ENCODE measurements at places on chromosomes 11 and 22.

GRCh38 chr22:40768206-40768605 lies 50.9 kb downstream of the SLC25A17 start:
- DNase-seq = no peak

DNA sequence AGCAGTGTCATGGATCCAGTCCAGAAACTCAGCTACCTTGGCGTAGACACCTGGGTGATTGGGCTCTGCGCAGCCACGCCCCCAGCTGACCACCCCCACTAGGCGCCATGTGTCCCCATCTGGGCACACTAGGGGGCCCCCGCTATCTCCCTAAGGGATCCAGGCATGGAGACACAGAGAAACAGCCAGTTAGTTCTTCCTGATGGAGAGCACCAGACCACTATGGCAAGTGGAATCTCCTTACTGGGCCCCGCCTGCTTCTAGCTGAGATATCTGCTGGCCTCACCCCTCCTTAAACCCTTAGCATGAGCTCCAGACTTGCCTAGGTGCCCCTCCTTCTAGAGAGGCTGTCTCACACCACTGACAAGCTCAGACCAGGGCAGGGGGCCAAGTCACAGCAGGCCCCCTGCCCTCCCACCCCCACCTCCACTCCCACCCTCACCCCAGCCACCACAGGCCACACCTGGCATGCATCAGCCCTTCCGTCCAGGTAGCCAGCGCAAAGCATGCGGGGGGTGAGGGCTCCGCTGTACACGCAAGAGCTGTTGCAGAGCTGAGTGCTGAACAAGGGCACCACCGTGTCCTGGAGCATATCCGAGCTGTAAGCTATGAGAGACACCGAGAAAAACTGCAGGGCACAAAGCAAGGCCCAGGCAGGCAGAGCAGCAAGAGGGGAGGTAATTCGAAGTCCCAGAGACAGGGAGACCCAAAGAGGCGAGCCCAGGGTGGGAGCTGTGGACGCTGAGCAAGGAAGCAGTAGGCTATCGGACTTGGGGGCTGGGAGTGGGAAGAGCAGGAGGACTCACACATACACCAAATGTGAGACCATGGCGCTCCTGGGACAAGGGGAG lies 16.1 kb downstream of the TMPRSS5 start:
- DNase-seq = no peak

- DNase-seq = peak; percentile 13
Measured at GRCh38 chr11:73252577-73253191, 19.5 kb upstream of the P2RY6 start.

DNA sequence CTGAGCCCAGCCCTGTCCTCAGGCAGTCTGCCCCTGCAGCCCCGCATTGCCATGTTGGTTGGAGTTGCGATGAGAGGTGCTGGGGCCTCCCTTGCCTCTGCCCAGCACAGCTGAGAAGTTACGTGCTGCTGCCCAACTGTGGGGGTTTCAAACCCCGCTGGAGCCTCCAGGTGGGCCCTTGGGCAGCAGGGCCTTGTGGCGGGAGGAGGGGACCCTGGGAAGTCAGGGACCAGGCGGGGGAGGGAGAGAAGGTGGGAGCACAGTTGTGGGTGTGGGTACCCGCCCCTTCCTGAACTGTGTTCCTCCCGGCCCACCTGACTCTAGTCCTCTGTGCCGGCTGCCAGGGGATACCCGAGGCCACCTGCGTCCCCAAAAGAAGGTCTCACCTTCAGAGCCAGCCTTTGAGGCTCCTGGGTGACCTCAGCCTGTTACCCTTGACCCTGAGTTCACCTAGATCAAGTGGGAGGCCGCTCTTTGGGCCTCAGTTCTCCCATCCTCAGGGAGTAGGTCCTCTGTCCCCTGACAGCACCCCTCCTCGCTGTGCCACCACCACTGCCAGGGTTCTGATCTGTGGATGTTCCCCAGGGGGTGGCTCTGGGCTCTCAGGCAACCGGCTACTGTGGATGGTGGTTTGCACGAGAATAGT lies 7.7 kb upstream of the CCDC188 start:
- DNase-seq = no peak

- DNase-seq = no peak
Measured at GRCh38 chr11:118212131-118212725, 12.6 kb downstream of the JAML start.

DNA sequence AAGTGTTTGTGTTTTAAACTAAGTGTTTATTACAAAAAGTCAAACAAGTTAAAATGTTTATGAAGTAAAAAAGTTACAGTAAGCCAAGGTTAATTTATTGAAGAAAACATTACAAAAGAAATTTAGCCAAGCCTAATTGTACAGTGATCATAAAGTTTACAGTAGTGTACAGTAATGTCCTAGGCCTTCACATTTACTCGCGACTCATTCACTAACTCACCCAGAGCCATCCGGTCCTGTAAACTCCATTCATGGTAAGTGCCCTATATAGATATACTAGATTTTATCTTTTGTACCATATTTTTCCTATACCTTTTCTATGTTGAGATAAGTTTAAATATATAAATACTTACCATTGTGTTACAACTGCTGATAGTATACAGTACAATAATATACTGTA lies 481.8 kb upstream of the TENM4 start:
- no peak for DNase-seq

DNA sequence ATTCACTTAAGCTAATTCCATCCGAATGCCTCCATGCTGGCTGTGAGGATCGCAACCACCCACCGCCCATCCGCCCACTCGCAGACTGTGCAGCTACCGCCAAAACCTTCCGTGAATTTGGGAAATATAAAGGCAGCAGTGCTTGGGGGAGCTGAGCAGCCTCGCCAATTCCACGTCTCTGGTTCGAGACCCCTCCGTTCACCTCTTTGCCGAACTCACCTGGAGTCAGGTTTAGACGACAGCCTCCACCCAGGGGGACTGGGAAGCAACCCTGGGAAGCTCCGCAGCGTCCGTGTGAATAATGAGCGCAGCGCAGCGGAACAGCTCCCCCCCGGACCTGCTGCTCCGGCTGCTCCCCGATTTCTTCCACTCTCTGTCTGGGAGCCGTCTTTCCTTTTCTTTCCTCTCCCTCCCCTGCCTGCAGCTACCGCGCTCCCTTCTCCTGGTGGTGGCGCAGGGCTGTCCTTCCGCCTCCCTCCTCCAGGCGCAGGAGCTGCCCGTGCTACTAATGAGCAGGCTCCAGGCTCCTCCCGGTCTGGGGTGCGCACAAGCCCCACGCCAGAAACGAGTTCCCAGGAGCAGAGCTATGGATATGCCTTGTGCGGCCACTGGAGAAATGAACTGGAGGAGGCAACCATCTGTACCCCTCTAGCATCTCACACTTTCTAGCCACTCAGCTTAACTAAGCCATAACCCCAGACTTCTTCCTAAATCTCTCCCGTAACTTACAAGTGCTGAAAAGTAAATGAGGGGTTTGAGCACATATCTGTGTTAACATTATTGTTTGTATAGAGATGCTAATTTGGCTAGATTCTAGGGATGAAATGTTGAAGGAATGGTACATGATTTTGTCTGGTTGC lies 107.3 kb downstream of the XKR3 start:
- no peak for DNase-seq

DNA sequence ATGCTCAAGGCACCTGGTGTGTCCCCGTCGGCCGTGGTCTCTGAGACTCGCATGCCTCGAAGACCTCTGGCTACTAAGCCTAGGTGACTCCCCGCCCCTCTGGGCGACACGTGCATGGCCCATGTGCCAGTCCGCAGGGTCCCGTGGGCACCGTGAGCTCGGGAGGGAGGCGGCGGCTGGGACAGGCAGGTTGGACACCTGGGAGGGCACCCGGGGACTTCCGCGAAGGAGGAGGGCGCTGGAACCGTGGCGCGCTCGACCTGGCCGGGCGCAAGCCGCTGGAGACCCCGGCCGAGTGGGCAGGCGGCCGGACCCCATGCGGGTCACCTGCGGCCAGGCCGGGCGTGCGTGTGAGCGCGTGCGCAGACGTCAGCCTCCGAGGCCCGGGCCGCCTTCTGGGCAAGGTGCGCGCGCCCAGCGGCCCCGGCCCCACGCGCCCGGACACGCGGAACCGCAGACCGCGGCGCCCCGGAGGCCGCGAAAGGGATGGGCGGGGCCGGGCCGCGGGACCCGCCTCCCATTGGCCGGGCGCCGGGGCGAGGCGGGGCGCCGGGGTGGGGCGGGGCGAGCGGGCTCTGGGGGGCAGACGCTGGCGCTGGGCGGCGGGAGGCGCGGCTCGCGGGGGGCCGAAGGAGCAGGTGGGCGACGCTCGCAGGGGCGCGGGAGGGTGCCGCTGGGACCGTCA lies 579 bp upstream of the RASD2 start:
- no peak for DNase-seq

DNA sequence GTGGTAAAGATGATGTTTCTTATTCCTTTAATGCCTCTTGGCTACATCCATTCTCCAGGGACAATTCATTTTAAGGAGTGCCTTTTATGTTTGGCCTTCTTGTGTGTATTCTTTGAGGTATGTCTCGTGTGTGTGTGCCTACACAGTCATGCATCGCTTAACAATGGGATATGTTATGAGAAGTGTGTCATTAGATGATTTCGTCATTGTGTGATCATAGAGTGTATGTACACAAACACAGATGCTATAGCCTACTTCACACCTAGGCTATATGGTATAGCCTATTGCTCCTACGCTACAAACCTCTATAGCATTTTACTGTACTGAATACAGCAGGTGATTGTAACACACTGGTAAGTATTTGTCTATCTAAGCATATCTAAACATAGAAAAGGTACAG lies 23.0 kb downstream of the ZNF202 start:
- DNase-seq = no peak

GRCh38 chr11:2804189-2804588 lies 81.4 kb downstream of the CDKN1C start:
- DNase-seq = no peak

DNA sequence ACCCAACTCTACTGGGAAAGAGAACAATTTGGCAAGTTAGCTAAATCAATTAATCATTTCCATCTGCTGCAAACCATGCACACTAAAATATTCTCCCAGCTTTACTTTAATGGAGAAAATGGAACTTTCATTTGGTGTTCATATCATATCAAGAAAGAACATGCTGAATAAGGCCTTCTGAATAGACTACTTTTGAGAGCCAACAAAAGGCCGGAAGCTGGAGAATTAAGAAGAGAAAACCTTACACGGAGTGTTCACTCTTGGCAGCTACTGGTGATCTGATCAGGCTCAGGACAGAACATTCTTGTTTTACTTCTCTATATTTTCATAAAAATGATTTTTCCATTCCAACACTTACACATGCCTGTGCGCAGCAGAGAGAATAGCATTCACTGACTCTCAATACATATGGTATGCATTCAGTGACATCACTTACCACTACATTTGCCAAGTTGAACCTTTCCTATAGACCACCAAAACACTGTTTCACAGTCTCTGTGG lies 165.3 kb downstream of the TTC28 start:
- peak; percentile 68 for DNase-seq

GRCh38 chr11:8963569-8964323 lies 496 bp downstream of the TMEM9B start:
- peak; percentile 28 for DNase-seq

- no peak for DNase-seq
Measured at GRCh38 chr22:45503816-45504372, 1.2 kb downstream of the FBLN1 start.

DNA sequence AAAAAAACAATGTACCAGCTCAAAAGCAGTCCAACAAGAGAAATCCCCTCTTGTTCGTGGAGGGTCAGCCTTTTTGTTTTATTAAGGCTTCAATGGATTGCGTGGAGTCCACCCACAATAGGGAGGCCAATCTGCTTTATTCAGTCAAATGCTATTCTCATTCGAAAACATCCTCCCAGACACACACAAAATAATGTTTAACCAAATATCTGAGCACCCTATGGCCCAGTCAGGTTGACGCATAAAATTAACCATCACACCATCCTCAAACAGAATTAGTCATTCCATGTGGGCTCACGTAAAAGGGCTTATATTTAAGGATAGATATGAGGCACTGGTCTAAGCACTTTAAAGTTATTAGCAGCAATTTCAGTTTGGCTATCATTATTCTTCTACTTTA lies 58.9 kb upstream of the DEUP1 start:
- DNase-seq = no peak

DNA sequence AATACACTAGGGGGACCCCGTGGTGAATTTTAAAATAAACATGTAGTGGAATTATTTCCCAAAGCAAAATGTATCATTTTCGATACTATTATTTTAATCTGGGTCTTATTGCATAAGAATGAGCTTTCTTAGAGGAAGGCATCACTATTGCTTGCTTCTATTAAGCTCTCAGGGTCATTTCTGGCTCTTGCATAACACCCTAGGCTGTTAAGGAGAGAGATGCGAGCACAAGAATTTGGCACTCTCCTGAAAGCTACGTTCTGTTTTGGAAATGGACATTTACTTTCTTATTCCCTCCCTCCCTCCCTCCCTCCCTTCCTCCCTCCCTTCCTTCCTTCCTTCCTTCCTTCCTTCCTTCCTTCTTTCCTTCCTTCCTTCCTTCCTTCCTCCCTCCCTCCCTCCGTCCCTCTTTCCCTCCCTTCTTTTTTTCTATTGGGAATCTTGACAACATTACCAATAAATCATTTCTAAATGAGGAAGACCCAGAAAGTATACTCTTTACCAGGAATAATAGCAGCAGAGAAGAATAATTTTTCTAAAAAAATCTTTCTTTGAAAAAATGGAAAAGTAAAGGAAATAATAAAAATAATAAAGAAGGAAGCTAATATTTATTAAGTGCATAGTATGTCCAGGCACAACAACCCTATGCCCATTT lies 83.6 kb upstream of the BDNF start:
- DNase-seq = no peak

DNA sequence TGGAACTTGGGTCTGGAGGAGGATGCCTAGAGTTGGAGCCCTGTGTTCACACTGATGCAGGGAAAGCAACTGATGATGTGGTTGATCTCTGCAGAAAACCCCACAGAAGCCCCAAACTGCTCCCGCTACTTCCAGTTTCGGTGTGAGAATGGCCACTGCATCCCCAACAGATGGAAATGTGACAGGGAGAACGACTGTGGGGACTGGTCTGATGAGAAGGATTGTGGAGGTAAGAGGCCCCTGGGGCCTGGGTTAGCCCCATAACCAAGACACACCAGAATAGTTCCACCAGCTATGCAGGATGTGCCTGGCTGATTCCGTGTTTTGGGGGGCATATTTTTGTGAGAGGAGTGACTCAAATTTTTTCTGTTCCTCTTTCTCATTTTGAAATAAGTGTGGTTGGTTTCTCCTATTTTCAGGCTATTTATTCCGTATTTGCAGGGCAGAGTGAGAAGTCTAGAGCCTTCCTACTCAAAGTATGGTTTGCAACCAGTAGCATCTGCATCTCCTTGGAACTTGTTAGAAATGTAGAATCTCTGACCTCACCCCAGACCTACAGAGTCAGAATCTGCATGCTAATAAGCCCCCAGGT lies 137.3 kb upstream of the SORL1-AS1 start:
- no peak for DNase-seq

- no peak for DNase-seq
Measured at GRCh38 chr11:57343825-57344224, 5.7 kb downstream of the P2RX3 start.

GRCh38 chr11:86143087-86144030 lies 74.5 kb upstream of the PICALM start:
- no peak for DNase-seq

DNA sequence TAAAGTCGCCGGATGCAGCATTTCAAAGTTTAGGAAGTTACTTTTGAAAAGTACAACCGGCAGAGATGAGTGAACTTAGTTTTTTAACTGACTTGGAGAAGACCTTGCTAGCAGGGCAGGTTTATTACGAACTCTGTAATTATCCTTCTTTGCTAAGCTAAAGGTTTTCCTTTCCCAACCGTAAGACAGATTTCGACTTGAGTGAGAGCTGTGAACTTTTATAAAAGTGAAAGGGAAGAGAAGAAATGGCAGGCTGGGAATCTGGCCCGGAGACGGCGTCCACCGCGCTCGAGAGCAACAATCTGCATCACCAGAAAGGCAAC lies 659 bp upstream of the TEAD1 start:
- DNase-seq = no peak

GRCh38 chr11:76086743-76087635 lies 119.3 kb downstream of the WNT11 start:
- no peak for DNase-seq
